ENCODE measurements at places on chromosomes 5 and 9.

DNA sequence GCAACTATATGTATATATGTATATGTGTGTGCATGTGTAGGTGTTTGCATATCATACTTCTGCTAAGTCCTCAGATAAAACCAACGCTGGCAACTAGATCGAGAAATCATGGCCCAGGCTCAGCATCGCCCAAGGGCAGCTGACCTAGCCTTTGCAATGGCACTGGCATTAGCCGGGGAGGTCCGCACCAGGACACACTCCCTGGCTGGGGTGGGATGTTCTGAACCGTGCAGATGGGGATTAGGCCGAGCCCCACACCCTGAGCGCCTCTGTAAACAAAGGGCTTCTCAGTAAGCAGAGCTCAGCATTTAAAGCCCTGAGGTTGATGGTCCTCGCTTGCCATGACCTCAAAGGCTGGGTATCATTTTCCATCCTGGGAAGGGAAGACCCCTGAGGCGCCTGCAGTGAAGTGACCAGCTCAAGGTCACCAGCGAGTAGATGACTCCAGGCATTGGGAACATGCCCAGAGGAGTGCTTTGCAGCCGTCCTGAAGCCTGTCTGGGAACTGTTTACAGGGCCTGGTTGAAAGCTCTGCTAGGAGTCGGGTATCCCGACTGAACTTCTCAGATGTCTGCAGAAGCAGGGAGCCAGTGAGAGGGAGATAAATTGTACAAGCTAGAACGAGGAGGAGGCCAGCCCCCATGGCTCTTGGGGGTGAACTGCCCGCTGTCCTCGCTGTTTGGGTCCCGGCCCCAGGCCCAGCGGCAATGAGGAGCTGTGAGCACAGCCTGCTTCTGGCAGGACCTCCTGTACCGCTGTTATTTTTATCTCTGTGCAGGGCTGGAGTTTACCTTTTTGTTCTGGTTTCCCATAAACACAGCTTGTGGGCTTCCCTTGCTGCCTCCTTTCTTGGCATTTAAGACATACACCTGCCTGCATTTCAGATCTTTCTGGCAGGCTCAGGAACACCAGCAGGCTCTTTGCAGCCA lies 18.4 kb downstream of the GADD45G start:
- DNase-seq = no peak

GRCh38 chr9:4284925-4285324 lies 14.9 kb downstream of the GLIS3 start:
- no peak for DNase-seq

DNA sequence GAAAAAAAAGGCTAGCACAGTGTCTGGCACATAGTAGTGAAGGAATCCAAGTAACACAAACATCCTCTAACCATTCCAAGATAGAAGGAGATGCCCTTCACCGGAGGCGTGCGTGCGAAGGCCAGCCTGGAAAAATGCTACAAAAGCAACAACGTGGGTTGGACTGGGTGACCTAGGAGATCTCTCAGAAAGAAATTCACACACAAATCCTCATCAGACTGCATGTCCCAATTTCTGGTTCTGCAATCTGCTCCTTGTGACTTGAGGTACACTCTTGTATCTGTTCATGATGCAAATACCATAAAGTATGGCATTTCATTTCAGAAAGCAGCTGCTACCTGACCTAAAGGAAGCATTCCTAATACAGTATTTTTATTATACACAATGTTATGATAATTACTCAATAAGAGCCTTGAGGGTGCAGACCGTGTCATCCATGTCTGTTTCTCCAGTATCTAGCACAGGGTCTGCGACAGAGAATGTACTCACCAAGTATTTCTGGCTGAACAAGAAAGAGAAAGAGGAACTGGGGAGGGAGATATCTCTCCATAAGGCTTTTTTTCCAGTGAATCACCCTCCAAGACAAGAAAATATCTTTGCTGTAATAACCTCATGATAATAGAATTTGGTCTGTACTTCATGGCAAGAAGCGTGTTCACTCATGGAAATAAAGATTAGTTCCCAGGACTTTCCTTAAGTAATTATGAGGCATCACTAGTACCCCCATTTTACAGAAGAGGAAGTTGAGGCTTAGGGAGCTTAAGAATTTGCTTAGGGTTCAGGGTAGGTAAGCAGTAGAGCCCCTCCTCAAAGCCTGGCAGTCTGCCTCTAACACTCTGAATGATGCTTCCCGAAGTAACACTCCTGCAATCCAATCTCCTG lies 138.3 kb downstream of the CDK5RAP2 start:
- DNase-seq = no peak

GRCh38 chr5:110716247-110717245 lies 9.9 kb downstream of the TMEM232 start:
- DNase-seq = no peak

GRCh38 chr5:173294673-173295320 lies 33.4 kb downstream of the STC2 start:
- no peak for DNase-seq
